ENCODE measurements at places on chromosomes 11 and 22. TPM values are rescaled to one million over a fixed set of nuclear protein-coding genes. Genes with fewer than 3 reads are reported as not detected.
A peak's percentile ranks its signal among the peaks of the same experiment; 100 is the strongest.

DNA sequence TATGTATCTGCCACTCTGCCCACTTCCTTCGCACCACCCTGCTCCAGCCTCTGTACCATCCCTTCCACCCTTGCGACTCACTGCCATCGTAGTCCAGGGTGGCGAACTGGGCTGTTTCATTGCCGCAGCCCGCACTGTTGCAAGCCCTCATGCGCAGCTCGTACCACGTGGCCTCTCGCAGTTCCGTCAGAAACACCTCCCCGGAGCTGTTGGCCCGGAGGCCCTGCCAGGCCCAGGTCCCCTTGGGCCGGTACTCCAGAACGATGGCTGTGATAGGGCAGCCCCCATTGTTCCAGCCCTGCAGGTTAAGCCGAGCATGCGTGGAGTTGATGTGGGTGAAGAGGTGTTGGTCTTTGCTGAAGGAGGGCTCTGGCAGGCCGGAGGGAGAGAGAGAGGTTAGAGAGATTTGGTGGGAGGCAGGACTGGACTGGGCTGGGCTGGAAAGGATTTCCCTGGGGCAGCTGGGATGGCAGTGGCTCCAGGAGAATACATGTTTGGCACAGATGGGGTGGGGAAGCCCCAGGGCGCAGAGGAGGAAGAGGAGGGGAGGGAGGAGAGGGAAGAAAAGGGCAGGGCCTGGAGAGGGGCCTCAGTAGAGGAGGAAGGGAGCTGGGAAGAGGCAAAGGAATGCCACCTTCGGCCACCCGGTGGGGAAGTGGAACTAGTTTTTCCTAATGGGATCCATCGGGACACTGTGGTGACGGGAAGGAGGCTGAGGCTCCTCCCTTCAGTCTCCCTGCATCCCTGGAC, 109.6 kb downstream of the CEP164 start:
- peaks cover 2% of the 10 kb centered on the region for H3K36me3 ChIP-seq
- H3K27me3 ChIP-seq = peaks cover 8% of the 10 kb centered on the region
- no peaks in the 10 kb centered on the region for H3K4me1 ChIP-seq
- H3K4me3 ChIP-seq = no peak overlapping the region
- no peak overlapping the region for H3K27ac ChIP-seq

GRCh38 chr22:29872144-29872893, 10.7 kb upstream of the MTMR3 start:
- no peak for DNase-seq
- H3K4me1 ChIP-seq = no peaks in the 10 kb centered on the region
- no peaks in the 10 kb centered on the region for H3K27me3 ChIP-seq
- no peak overlapping the region for H3K4me3 ChIP-seq

APOL4 gene
- total RNA-seq = 4.4 TPM

TTC36 gene
- 0.56 TPM for total RNA-seq

MS4A2 gene
- 0.10 TPM for total RNA-seq

BIK gene
- 0.97 TPM for total RNA-seq

DNA sequence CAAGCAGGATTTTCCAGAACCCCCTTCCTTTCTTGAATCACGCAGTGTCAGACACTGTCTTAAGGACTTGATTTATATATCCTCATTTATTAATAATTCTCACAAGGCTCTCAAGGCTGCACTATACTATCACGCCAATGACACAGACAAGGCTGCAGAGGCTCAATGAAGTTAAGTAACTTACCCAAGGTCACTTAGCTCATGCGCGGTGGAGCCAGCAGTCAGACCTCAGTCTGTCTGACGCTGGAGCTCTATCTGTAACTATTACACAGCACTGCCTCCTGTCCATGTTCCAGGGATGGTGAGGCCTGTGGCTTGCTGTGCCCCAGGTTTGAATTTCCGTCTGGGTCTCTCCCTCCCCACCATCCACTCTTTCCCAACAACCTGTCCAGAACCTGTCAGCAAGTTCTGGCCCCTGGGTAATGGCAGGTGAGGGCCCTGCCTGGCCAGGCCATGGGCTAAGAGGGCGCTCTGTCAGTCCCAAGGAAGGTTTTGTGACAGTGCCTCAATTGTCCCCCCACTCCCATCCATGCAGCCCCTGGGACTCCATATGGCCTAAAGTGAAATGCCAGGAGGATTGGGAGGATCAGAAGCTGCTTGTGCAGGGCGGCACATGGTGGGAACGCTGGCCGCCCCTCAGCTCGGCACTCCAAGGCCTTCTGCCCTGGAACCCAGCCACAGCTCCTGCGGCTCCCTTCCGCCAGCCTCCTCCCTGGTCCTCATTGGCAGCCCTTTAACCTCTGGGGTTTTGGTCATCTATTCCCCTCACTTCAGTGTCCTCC, 8.6 kb downstream of the KCNC1 start:
- no peak for DNase-seq
- H3K36me3 ChIP-seq = no peaks in the 10 kb centered on the region
- H3K27me3 ChIP-seq = peaks cover 9% of the 10 kb centered on the region
- H3K4me3 ChIP-seq = no peak overlapping the region

- peak within 1 kb of the TSS; percentile 65 for H3K4me3 ChIP-seq
- H3K27me3 ChIP-seq = peaks cover 9% of the 10 kb centered on the region
- H3K36me3 ChIP-seq = peaks cover 8% of the 10 kb centered on the region
- no peak within 1 kb of the TSS for H3K27ac ChIP-seq
- peaks cover 5% of the 10 kb centered on the region for H3K4me1 ChIP-seq
- peak; percentile 65 for DNase-seq
Observed at GRCh38 chr22:31139866-31140716, at the start of gene PLA2G3. PLA2G3 (minus strand) TSS chr22:31140508; CDS start chr22:31140354, 154 bp downstream.

BDNF gene
- 0.10 TPM for total RNA-seq

WNT7B gene
- total RNA-seq = not detected

- H3K27ac ChIP-seq = no peak overlapping the region
- no peaks in the 10 kb centered on the region for H3K36me3 ChIP-seq
- no peak overlapping the region for H3K4me3 ChIP-seq
- H3K4me1 ChIP-seq = peaks cover 6% of the 10 kb centered on the region
- DNase-seq = no peak
Observed at GRCh38 chr11:113034576-113034975, 73.4 kb downstream of the NCAM1 start.

DNA sequence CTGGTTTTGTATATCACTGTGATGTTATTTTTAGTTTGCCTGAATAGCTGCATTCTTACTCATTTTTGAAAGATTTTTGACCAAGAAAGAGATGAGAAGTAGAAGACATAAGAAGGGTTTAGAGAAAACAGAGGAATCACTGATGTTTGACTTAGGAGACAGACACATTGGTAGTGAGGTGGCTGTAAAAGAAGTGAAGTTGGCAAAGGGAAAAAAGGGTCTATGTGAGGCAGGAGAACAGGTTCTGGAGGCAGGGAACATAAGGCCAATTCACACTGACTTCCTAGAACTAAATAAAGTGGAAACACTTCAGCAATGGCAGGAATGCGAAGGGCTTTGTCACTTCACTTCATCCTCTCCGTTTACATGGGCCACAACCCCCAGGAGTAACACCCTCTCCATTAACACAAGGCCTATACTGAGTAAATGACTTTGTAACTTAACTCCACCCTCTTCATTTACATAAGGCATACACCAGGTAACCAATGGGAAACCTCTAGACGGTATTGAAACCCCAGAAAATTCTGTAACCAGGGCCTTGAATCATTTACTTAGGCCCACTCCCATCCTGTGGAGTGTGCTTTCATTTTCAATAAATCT, 36.5 kb downstream of the CTSC start:
- H3K4me1 ChIP-seq = no peaks in the 10 kb centered on the region
- no peak for DNase-seq
- H3K27ac ChIP-seq = no peak overlapping the region
- no peaks in the 10 kb centered on the region for H3K27me3 ChIP-seq
- peaks cover 33% of the 10 kb centered on the region for H3K36me3 ChIP-seq

Measured in endothelial cell (in vitro differentiated cells).